ENCODE measurements at places on chromosomes 12 and 14.
A peak's percentile ranks its signal among the peaks of the same experiment; 100 is the strongest.

GRCh38 chr14:104132981-104133380, 5.4 kb upstream of the KIF26A start:
- no peak for DNase-seq

- DNase-seq: no peak
These were observed 228.0 kb downstream of the MON2 start for GRCh38 chr12:62694632-62695031.

DNA sequence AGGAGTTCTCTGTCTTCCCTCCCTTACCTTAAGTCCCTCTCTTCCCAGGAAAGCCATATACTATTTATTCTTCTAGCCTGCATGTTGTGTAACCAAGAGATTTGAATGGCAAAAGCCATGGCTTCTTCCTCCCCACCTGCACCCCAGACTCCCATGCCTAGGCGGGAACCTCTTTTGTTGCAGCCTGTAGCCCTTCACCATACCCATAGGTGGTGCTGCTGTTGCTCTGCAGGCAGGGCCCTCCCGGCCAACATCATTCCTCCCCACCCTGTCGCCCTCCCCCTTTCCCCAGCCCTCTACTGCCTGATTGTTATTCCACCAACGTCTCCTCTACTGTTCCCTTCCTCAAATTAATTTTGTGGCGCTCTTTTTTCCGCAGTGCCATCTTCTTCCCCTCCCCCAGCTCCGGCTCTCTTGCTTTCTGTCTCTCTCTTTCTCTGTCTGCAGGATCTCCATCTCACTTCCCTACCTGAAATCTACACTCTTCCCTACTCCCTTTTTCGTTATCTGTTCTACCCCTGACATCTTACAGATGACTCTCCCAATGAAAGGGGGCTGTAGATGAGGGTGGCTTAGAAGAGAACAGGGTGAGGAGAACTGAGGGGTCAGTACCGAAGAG, 13.8 kb downstream of the NGDN start:
- peak; percentile 32 for DNase-seq

DNA sequence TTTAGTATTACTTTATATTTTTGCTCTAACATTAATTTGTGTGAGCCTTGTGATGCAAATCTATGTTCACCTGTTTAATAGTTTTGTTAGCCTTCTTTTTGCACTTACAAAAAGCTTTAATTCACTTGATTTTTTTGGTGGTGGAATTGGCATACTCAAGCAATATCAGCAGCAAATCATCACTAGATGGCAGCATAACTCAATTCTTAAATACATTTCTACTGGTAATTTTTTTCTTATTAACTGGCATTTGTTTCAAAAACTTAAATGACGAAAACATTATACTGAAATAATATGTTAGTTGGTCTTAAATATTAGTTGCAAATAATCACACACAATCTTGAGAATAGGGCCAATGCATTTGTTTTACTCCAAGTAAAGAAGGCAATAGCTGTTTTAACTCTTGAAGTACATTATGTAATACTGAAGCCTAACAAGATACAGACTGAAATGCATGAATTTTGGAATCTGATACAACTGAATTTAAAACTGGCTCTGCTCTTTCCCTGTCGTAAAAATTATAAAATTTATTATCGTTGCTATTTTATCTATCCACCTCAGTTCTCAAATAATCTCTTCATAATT, 151.5 kb downstream of the ATXN7L3B start:
- DNase-seq: peak; percentile 48

Measured in fibroblast of skin of back (primary cell).